ENCODE measurements at places on chromosomes 1 and 21.

DNA sequence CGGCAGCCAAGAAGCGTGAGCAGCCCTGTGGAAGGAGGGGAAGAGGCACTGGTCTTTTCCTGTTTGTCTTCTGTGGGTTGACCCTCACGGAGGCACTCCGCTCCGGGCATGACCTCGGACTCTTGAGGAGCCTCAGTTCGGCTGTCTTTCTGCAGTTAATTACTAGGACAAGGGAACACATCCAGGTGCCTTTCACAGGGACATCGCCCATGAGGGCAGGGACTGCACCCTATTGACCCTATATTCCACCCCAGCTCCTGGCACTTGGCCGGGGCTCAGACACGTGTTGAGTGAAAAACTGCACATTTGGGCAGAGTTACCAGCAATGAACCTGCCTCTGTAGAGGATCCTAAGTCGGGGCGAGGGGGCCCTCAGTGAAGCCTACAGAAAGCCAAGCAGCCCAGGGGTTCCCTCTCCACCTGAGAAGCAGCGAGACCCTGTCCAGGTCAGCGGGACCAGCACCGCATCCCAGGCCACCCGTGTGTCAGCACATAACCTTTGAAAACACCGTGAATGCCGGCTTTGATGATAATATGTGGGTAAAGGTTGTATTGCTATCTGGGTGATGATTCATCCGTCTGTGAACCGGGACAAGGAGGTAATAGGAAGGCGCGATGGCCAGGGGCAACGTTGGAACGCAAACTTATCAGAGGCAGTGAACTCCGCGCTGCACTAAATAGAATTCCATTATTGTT lies 161.4 kb upstream of the ARHGEF16 start:
- no peak for DNase-seq

GRCh38 chr1:112575154-112575804 lies 43.7 kb downstream of the ST7L start:
- DNase-seq: no peak

DNA sequence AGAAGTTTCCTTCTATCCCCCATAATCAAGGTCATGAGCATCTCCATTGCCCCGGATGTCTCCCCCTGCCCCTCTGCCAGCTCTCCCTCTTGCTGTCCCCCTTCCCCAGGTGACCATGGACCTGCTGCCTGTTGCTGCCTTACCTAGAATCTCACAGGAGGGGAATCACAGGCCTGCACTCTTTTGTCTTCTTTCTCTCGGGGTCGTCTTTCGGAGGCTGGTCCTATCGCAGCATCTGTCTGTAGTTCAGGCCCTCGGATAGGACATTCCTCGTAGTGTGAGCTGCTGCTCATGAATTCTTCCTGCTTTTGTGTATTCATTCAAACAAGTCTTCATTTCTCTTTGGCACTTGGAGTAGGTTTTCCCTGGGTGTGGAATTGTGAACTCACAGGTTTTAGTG lies 39.9 kb upstream of the ACTRT2 start:
- DNase-seq: no peak

GRCh38 chr1:231993968-231994455 lies 367.4 kb downstream of the DISC1 start:
- no peak for DNase-seq

DNA sequence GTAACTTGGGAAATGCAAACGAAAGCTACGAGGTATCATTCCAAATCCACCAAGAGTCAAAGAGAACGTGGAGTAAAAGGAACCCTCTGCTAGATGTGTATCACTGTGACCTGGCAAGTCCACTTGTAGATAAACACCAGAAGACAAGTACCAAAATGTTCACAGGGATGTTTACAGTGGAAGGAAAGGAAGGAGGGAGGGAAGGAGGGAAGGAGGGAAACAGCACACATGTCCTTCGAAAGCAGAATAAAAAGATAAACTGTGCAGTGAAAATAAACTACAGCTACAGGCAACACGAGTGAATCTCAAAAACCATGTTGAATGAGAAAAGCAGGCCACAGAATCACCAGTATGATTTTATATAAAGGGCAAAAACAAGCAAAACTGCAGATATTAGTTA lies 59.9 kb downstream of the TP53BP2 start:
- no peak for DNase-seq

GRCh38 chr1:244256086-244256676 lies 195.5 kb downstream of the ADSS2 start:
- no peak for DNase-seq

GRCh38 chr1:58629031-58629462 lies 52.0 kb upstream of the TACSTD2 start:
- no peak for DNase-seq

DNA sequence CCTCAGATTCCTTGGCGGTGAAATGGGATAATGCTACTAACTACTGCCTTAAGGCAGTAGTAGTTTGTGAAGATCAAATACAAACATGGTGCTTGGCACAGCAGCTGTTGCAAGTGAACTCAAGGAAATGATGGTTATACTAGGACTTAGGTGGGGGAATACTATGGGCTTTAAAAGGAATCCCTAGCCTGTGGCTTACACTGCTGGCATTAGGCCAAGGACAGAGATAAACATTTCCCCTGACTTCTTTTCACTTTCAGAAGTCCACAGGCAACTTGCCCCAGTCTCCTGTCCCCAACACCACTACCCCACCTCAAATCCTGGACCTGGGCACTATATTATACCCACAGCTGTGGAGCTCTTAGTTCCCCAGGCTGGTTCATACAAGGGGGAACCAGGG lies 13.1 kb upstream of the VAMP4 start:
- DNase-seq: no peak

DNA sequence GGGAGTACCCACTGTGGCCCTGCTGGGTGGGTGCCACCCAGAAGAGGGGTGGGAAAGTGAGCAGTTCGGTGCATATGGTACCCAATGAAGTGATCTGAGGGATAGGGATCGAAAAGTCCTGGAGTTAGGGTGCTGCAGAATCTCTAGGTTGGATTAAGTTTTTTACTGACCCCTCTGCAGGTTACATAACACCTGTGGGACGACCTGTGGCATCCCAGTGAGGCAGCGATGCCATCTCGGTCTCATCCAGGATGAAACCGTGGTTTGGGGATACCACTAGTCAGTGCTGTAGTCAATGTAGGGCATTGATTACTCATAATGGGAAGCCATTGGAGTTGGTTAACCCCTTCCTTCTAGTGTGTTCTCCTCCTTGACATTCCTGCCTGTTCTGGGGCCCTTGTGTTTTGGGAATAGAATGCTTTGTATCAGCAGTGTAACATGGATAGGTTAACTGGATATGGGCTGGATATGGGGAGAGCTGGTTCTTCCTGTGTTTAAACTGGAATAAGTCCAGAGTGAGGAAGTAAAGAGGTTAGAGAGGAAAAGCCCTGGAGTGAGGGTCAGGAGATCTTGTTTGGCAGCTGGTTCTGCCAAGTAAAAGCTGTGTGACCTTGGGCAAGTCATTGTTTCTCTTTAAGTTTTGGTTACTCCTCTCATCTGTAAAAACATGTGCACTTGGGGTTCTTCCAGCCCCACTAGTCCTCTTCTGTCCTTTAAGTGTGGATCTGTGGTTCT lies 42.8 kb upstream of the ATF3 start:
- DNase-seq: no peak

DNA sequence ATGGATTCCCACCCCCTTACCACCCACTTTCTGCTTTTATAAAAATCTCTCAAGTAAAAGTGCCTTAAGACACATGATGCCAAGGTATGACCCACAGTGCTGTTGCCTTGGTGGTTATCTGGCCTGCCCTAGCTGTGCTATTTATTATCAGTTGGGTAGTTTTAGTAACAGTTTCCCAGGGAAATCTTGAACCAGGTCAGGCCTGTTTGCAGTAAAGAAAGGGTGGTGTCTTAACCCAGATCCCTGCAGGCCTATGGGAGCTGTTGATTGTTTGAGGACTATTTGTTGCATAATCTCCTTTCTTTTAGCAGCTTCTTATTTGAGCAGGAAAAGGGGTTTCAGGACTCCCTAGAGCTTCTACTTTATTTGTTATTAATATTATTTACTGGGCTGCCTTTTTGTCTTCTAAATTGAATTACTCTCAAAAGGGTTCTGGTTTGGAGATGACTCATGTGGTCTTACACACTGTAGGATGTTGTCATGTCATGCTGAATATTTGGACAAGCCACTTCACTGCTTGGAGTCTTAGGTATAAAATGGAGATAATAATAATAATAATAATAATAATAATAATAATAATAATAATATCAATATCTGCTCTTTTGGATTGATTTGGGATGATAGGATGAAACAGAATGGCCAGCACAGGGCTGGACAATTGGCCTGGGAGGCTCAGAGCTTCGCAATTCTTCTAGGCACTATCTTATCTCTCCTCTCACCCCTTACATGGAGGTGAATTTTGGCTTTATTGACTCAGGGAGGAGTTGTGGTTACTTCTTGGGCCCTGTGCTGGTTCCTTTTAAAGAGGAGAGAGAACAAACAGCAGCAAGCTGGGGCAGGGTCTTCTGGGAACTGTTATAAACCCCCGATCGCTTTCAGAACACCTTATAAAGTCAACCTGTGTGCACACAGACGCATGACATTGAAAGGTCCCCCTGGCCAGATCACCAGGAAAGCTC lies 252.1 kb downstream of the PRDM2 start:
- DNase-seq: no peak

DNA sequence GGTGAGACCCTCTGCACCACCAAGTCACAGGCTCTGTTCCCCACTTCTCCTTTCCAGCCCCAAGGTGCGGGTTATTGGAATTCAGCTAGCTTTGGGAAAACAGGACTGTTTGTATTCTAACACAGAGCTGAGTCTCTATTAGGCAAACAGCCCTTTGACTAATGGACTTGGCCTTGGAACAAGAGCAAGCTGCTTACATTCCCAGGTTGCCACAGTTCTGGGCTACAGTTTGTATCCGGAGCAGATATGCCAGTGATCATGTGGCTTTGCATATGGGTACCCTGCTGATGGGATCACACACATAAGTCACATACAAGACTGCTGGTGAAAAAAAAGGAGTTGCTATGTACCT lies 110.5 kb upstream of the COA6 start:
- DNase-seq: no peak

DNA sequence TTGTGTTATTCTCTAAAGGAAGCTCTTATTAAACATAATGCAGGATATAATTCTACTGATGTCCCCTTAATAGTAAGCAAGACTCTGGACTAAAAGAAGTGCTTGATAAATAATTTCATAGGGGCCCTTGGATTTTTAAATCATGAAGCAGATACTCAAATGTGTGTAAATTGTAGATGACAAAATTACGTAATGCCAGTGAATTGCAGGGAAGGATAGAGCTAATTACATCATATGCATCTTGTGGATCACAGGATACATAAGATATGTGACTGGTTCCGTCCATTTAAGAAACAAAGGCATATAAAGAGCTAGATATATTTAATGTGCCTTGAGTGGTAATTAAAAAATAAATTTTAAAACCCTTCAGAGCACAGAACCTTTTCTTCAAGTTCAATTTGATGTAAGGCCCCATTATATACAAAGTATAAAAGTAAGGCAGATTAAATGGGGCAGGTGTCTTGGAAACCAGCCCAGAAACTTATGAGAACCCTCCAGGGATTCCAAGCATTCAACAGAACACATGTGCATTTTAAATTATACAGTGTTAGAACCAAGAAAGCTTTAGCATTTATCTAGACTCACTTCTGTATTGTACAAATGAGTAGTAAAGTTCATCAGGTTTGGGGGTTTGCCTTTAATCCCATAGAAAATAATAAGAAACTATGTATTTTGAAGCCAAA lies 190.4 kb downstream of the NCAM2 start:
- DNase-seq: no peak

GRCh38 chr21:38721055-38721454 lies 84.7 kb upstream of the ETS2 start:
- no peak for DNase-seq

DNA sequence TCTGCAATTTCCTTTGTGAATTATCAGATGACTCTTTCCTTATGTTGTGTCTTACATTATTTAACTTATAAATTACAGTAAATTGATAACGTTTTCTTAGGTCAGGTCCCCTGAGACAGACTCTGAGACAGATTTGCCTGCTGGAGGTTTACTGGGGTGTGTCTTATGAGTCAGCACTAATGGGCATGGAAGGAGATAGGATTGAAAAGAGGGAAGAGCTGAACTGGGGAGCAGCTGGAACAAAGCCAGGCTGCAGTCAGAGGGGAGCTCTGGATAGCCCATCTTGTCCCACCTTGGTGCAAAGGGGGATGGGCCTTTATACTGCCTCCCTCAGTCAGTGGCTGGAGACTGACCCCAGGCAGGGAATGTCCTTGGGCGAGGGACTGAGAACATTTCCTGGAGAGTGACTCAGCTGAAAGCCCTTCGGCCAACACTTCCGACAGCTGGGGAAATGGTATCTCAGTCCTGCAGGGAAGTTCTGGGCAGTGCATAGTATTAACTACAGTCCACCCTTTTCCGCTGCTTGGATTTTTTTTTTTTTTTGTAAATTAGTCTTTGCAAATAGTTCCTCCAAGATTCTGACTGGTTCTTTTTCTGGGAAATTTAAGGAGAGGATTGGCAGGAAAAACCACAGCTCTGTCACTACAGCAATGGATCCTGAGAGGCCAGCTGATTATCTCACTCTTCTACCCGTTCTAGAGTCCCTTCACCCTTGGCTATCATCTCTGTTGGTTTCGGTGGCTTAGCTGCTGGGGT lies 39.1 kb upstream of the CDC42BPA start:
- no peak for DNase-seq

Data from stimulated activated CD4-positive, alpha-beta T cell treated with anti-CD3 and anti-CD28 coated beads, Interleukin-1b, Interleukin-23, amount 100 ng/mL, for 1 hour (primary cell).